ENCODE measurements at places on chromosomes 1 and 21.

DNA sequence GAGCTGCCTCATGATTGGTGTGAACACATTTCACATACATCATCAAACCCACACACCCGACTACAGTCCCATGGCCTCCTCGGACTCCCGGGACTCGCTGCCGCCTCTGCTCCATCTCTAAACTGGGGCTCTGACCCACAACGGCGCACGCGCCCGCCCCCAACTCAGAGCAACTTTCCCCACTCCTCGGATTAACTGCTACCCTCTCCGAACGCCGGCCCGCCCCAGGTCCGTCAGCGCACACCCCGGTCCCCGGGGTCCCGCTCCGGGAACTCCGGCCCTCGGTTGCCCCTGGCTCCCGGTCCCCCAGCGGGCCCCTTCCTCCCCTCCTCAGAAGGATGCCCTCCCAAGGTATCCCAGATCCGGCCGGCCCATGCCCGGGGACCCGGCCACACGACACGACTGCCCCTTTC lies 740 bp downstream of the DSTYK start:
- no peak for DNase-seq

DNA sequence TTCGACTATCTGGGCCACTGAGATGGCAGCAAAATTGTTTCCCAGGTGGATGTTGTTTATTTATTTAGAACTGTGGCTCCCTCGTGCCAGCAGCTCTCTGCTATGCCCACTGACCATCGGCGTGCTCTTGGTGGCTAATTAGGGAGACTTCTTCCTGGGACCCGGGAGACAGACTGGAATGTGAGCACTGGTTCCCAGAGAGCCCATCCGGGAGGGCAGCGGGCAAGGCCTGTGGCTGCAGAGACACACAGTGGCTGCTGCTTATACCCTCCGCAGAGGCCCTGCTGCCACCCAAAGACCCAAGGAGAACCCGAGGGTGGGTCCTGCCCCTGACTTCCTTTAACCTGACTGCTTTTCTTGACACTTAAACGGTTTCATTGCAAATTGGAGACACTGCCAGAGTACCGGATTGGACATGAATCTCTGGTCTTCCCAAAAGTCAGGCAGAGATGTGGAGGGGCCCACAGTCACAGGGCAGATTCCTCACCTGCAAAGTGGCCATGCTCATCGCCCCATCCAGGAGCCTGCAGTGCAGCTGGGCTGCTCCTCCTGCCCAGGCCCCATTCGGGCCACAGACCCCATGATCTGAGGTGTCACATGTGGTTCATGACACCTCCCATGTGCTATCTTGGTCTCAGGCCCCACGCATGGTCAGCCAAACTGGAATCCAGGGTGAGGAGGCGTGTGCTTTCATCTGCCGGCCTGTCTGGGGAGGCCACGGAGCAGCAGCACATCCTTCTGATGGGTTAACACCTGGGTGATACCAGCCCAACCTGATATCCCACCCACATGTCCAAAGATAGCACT lies 5.7 kb upstream of the MATN1 start:
- no peak for DNase-seq

DNA sequence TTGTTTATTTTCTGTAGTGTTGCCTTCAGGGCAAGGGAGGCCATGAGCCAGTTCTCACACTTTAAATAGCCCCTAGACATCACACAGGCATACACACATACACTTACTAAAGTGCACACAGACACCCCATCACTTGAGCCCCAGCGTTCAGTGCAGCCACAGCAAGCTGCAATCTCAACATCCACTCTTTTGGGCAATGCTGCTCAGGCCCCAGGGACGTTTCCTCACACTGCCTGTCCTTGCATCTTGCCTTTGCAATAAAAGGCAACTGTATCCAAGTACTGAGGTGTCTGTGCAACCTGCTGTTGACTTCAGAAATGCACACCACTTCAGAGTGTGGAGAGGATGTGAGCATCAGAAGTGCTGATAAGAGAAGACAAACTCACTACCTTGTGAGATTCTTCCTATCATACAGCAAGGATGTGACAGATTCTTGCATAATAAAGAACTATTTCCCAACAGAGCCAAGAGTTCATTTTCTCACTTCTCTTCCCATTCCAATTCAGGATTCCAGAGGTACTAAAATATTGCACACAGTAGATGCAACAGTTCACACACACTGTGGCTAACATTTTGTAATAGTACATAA lies 36.2 kb downstream of the IRF2BP2 start:
- no peak for DNase-seq

- no peak for DNase-seq
Measured at GRCh38 chr1:85494904-85495266, 29.9 kb upstream of the DDAH1 start.

GRCh38 chr1:42379794-42380585 lies 602 bp upstream of the RIMKLA start:
- DNase-seq = no peak

Measured in amniotic stem cell (primary cell).